Right ventricle myocardium inferior (tissue), 1 donor: ENCODE measurements at places on chromosomes 3 and 15. TPM values are rescaled to one million over a fixed set of nuclear protein-coding genes. Genes with fewer than 3 reads are reported as not detected.
A peak's percentile ranks its signal among the peaks of the same experiment; 100 is the strongest.

DNA sequence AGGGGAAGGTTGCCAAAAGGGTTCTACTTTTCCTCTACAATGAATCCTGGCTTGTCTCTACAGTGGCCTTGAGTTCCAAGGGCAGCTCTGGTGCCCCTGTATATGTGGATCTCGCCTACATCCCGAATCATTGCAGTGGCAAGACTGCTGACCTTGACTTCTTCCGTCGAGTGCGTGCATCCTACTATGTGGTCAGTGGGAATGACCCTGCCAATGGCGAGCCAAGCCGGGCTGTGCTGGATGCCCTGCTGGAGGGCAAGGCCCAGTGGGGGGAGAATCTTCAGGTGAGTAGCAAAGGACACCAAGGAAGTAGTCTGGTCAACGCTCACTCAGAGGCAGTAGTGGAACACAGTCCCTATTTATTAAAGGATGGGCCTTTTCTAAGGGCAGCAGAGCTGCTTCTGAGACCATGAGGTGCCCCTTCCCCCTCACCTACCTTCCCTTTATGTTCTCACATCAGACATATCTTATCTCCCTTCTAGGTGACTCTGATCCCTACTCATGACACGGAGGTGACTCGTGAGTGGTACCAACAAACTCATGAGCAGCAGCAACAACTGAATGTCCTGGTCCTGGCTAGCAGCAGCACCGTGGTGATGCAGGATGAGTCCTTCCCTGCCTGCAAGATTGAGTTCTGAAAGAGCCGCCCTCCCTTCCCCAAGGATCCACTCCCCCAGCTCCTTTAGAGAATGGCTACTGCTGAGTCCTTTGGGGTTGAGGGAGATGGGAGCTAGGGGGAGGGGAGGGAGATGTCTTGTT, 12.4 kb downstream of the MAP1A start:
- no peak for DNase-seq

TMEM87A gene
- 19.0 TPM for total RNA-seq

DNA sequence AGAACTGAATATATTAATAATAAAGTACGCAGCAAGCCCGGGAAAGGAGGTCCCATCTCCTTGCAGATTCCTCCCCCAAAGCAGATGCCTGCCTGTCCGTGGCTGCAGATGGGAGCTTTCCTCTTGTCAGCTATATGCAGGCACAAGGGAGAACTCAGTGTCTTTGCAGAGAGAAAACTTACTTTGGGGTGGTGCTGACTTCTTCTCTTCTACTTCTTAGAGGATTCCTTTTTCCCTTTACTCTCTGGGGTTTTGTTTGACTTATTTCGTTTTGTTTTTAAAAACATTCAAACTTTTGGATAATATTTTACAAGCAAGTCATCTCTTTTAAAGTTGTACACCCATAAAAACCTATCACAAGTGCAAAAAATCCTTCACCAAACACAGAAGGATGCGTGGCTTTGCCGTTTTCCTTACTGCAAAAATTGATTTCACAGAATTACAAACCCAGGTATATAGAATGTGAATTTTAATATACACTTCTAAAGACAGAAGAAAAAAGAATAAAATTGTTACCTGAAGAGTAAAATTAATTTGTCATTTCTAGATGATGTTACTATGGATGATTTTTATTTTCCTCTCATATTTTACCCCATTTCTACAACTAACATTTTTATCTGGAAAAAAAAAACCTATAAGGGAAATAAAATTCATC, 65.3 kb upstream of the IGF1R start:
- no peak for DNase-seq

DNA sequence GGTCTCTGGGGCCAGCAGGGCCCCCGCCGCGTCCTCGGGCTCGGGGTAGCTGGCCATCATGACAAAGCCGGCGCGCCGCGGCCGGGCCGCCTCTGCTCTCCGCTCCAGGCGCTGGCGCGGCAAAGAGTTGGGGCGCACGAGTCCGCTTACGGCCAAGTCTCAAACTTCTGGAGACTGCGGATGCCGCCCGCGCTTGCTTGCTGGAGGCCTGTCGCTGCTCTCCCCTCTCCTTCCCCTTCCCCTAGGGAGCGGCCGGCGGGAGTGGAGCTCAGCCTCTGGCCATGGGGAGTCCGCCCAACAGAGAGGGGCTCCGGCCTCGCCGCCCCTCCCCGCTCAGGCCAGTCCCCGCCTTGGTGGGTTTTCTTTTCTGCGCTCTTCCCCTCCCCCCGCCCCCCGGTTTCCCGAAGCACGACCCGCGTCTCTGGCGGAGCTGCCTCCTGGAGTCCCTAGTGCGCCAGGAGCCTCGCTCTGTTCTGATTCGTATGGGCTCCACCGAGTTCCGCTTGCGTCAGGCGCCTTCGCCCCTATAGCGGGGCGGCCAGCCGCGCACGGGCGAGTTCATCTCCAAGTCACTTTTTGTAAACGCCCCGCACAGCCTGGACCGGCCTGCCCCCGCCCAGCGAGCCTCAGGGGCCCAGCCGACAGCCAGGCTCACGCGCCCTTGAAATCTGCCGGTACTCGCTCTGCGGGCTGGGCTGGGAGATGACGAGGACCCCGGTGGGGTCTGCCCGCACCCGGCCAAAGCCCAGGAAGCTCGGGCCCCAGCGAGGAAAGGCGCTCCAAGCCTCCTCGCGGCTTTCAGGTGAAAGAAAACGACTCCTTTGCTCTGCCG, at the start of the genes FOXL2 and FOXL2NB:
TSS of gene FOXL2 (minus strand) at position 475 of the 832 bp plus-strand sequence. CDS start at position 60, 415 bp downstream.
TSS of gene FOXL2NB (plus strand) at position 555 of the 832 bp plus-strand sequence. CDS start at position 703, 148 bp downstream.
- no peak for DNase-seq

- no peak for DNase-seq
Measured at GRCh38 chr3:53824795-53825194, 21.4 kb downstream of the CHDH start.

DNA sequence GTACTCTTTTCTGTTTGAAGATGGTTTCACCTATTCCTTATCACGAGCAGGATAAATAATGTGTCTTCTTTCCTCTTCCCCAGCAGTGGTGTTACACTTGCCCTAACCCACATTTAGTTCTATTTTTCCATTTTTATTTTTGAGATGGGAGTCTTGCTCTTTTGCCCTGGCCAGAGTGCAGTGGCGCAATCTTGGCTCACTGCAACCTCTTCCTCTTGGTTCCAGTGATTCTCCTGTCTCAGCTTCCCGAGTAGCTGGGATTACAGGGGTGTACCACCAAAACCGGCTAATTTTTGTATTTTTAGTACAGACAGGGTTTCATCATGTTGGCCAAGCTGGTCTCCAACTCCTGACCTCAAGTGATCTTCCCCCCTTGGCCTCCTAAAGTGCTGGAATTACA, 372.4 kb downstream of the FOXP1 start:
- DNase-seq, result no peak

SPTBN5 gene
- total RNA-seq, result 3.5 TPM

EFCC1 gene
- 2.3 TPM for total RNA-seq

C3orf49 gene
- not detected for total RNA-seq

- no peak for DNase-seq
Measured at GRCh38 chr3:76463501-76463900, 576.4 kb upstream of the ROBO2 start.

TRIM42 gene
- not detected for total RNA-seq

DNA sequence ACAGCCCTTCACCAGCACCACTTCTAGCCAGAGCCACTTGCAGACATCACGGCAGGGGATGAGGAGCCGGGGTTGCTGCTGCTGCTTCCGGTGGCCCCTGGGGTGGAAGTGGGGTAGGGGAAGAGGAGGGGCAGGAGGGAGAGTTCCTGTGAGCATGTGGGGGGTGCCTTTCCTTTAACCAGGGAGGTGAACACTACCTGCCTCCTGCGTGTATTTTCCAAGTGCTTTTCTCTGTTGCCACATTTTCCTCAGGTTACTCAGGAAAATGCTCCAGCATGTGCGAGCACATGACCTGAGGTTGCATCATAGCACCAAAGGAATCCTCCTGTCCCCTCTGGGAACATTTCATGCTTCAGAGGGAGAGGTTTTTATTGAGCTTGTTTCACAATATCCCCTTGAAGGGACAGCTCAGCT, 12.2 kb upstream of the SACM1L start:
- DNase-seq, result no peak

GRCh38 chr15:38895326-38896255, 331.0 kb upstream of the RASGRP1 start:
- no peak for DNase-seq

GRCh38 chr3:159451067-159451466, 537.6 kb upstream of the IL12A start:
- no peak for DNase-seq

GRCh38 chr3:7978087-7978422, 523.6 kb upstream of the LMCD1 start:
- no peak for DNase-seq

GRCh38 chr3:145370870-145371269, 790.1 kb downstream of the PLOD2 start:
- no peak for DNase-seq

GRCh38 chr15:75235760-75236729, 22.1 kb upstream of the GOLGA6C start:
- DNase-seq, result peak; percentile 71

GRCh38 chr3:100009276-100010086, 104.8 kb downstream of the FILIP1L start:
- no peak for DNase-seq

AHSG gene
- total RNA-seq, result not detected

DNA sequence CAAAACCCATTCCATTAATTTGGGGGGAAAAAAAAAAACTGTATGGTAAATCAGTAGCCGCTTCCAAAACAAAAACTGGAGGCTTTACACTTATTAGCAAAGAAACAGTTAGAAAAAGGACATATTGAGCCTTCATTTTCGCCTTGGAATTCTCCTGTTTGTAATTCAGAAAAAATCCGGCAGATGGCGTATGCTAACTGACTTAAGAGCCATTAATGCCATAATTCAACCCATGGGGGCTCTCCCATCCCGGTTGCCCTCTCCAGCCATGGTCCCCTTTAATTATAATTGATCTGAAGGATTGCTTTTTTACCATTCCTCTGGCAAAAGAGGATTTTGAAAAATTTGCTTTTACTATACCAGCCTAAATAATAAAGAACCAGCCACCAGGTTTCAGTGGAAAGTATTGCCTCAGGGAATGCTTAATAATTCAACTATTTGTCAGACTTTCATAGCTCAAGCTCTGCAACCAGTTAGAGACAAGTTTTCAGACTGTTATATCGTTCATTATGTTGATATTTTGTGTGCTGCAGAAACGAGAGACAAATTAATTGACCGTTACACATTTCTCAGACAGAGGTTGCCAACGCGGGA, 9.4 kb upstream of the RPL24 start:
- DNase-seq, result no peak

DNA sequence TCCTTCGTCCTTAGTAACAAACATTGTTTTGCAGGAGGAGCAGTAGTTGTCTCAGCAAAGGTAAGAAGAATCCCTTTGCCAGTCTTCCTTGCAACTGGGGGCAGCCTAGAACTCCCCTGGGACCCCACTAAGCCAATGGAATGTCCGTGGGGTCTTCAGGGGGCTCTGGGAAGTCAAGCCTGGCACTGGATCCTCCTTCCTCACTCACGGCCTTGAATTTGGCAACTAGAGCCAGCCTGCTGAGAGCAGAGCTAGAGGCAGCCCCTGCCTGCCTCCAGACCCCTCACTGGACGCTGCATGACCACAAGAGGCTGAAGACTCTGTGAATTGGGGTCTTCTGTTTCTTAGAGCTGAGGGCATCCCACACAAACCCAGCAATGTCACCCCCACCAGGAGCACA, 18.6 kb upstream of the PRR23E start:
- DNase-seq, result no peak

SNTN gene
- not detected for total RNA-seq

DNA sequence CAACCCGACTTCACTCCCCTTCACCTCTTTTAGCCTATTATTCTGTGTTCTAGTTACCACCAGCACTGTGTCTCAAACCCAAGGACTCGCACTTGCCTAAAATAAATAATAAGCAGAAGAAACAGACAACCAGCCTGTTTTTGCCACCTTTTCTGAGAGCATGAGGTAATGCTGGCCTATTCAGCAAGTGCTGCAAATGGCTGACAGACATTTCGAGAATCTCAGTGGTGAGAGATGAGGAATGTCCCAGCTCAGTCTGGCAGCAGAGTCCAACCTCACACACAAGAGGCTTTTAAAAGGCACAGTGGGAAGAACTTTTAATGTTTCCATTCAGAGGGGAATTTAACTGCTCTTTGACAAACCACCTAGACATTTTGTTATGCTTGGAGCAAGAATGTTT, 143.3 kb upstream of the GMNC start:
- DNase-seq, result no peak

- no peak for DNase-seq
Measured at GRCh38 chr15:87537295-87537694, 719.2 kb downstream of the NTRK3 start.
